ENCODE measurements at places on chromosomes 2 and 18.

GRCh38 chr2:28413152-28413898 is 20.7 kb downstream of the FOSL2 start:
- DNase-seq = no peak

DNA sequence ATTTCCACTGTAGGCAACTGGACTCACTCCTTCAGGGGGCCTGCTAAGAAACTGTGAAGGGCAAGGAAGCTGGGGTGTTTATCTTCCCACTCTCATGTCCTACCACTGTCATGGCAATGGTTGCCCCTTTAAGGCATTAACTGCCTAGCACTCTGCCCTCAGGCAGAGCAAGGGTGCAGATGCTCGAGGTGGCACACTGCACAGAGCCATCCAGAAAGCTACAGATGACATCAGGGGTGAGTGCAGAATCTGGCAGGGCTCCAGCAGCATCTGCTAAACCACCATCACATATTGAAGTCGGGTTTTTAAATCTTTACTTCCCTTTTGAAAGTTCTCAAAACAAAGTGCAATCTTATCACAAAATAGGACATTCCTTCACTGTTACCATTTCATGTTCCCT is 75.4 kb downstream of the RAPGEF4 start:
- DNase-seq = no peak

- no peak for DNase-seq
These were observed 187.0 kb upstream of the CYRIA start for GRCh38 chr2:16852651-16853050.

- DNase-seq = no peak
These were observed 84.0 kb downstream of the RND3 start for GRCh38 chr2:150403457-150403856.

GRCh38 chr2:135985826-135986393 is 484 bp upstream of the DARS1 start:
- DNase-seq = no peak

- no peak for DNase-seq
These were observed 255.3 kb upstream of the SIX2 start for GRCh38 chr2:45264227-45265225.

GRCh38 chr2:68469935-68470334 is 2.5 kb downstream of the APLF start:
- DNase-seq = no peak

DNA sequence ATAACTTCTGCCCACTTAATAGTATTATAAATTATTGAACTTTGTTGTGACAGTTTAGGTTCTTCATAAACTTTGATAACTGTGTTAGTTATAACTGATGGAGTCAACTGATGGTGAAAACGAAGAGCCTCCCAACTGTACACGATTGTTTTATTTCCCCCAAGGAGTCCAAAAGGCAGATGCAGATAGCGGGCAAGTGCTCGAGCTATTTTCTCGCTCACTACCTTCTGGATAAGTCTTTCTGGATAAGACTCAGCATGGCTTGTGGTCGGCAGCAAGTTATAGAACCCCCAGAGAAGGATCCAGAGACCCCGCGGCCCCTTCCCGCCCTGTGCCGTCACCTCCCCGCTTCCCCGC is 517 bp downstream of the GCFC2 start:
- DNase-seq = no peak

DNA sequence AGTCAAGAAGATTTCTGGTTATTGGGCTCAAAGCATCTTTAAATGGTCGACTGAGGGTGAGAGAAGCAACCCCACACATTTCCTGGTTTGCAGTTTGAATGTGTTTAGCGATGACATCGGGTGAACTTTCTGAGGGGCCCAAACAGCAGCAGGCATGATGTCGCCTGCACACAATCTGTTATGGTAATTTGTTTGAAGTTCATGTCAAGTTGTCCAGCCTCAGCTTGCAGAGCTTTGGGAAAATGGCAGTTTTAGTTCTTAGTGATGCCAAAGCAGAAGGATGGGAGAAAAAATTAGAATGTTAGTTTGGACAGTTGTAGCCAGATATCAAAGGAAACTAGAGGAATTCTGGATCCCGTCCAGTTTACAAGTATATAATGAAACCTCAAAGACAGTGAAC is 284.6 kb downstream of the MBD5 start:
- DNase-seq = no peak

All from stimulated activated CD4-positive, alpha-beta T cell treated with anti-CD3 and anti-CD28 coated beads, TNF-alpha, amount 100 ng/mL, for 1 hour (primary cell).